ENCODE measurements at places on chromosomes 2 and 18. TPM values are rescaled to one million over a fixed set of nuclear protein-coding genes. Genes with fewer than 3 reads are reported as not detected.

DNA sequence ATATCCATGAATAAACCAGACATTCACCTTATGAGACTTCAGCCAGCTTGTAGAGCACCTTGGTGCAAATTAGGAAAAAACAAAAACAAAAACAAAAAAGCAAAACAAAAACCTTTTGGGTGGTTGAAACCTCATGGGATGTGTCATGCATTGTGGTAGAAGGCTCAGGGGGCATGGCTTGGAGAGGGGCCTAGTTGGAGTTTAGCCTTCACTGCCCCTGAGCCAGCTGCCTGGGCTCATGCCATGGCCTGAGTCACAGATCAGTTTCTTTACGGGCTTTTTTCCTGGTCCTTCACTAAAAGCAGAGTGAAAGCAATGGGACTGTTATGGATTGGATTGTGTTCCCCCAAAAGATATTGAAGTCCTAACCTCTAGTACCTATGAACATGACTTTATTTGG, 22.0 kb upstream of the DAPL1 start:
- H3K36me3 ChIP-seq: no peaks in the 10 kb centered on the region
- no peaks in the 10 kb centered on the region for H3K27me3 ChIP-seq
- no peak for DNase-seq
- H3K4me1 ChIP-seq: no peaks in the 10 kb centered on the region
- H3K27ac ChIP-seq: no peak overlapping the region
- H3K4me3 ChIP-seq: no peak overlapping the region

DNA sequence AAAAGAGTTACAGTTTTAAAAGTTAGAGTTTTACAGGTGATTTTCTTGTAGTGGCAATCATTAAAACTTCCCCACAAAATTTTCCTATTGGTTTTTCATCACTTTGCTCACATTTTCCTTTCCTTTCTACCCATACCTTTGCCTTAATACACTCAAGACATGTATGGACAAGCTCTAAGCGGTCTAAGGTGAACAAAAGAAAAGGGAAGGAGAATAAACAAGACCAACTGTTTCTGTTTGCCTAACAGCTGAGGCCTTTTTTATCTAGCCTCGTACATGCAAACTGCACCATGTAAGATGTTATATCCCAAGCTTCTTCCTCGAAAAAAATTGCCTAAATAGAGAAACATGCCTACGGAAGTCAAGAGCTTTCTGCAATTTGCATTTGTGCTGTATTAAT, 33.9 kb upstream of the TBC1D8 start:
- no peaks in the 10 kb centered on the region for H3K27me3 ChIP-seq
- H3K36me3 ChIP-seq: no peaks in the 10 kb centered on the region
- no peak overlapping the region for H3K27ac ChIP-seq
- DNase-seq: no peak

The ESPNL gene
- 0.35 TPM for total RNA-seq

The CSRNP3 gene
- total RNA-seq: 1.9 TPM
